B cell (primary cell): ENCODE measurements at places on chromosomes 1 and 21. TPM values are rescaled to one million over a fixed set of nuclear protein-coding genes. Genes with fewer than 3 reads are reported as not detected.

KRTAP10-11 gene
- not detected in 2 replicates for total RNA-seq

CAMSAP2 gene
- total RNA-seq = 1.4 and 2.1 TPM in 2 replicates

LRRC71 gene
- total RNA-seq = not detected in 2 replicates

SELENBP1 gene
- total RNA-seq = 0.22 and 0.37 TPM in 2 replicates

FCGR1A gene
- total RNA-seq = not detected in 2 replicates

ASAP3 gene
- total RNA-seq = 10.4 and 11.0 TPM in 2 replicates

LRP8 gene
- total RNA-seq = 9.4 and 9.7 TPM in 2 replicates

BOLA1 gene
- 15.9 and 16.7 TPM in 2 replicates for total RNA-seq

GPX7 gene
- 21.4 and 23.9 TPM in 2 replicates for total RNA-seq

IFNLR1 gene
- total RNA-seq = 38.0 and 39.7 TPM in 2 replicates

DESI2 gene
- 25.2 and 25.9 TPM in 2 replicates for total RNA-seq

MLLT11 gene
- 1.1 and 1.5 TPM in 2 replicates for total RNA-seq

S100A16 gene
- not detected in 2 replicates for total RNA-seq

LIPI gene
- total RNA-seq = not detected in 2 replicates

RAB3B gene
- 0.02 TPM in 2 replicates for total RNA-seq

EIF3I gene
- total RNA-seq = 87.0 and 91.0 TPM in 2 replicates

ZNF697 gene
- not detected in 2 replicates for total RNA-seq

LGR6 gene
- total RNA-seq = not detected in 2 replicates

LRRN2 gene
- not detected in 2 replicates for total RNA-seq

GSTM1 gene
- total RNA-seq = 28.8 and 30.5 TPM in 2 replicates

C21orf58 gene
- 9.3 and 9.5 TPM in 2 replicates for total RNA-seq

LCE1F gene
- total RNA-seq = not detected in 2 replicates

C1orf146 gene
- total RNA-seq = not detected in 2 replicates

NVL gene
- 45.5 and 47.8 TPM in 2 replicates for total RNA-seq

DNM3 gene
- total RNA-seq = 1.3 and 1.5 TPM in 2 replicates

RGL1 gene
- total RNA-seq = 0.83 and 1.1 TPM in 2 replicates

NRAS gene
- 35.0 and 35.3 TPM in 2 replicates for total RNA-seq

MTARC2 gene
- 17.2 and 22.6 TPM in 2 replicates for total RNA-seq

PGLYRP3 gene
- total RNA-seq = not detected in 2 replicates

ST6GALNAC3 gene
- 13.4 and 17.3 TPM in 2 replicates for total RNA-seq

ERICH3 gene
- 0.27 and 0.46 TPM in 2 replicates for total RNA-seq

UBE4B gene
- total RNA-seq = 57.5 and 59.0 TPM in 2 replicates

LPAR3 gene
- total RNA-seq = 0.36 TPM in 1 of 2 replicates, not detected in the other

ACADM gene
- total RNA-seq = 53.3 and 57.4 TPM in 2 replicates

GPR157 gene
- total RNA-seq = 19.9 and 21.2 TPM in 2 replicates

CCDC27 gene
- not detected in 2 replicates for total RNA-seq

SMCP gene
- not detected in 2 replicates for total RNA-seq

POGZ gene
- 188 and 194 TPM in 2 replicates for total RNA-seq

PIGM gene
- 6.0 and 7.4 TPM in 2 replicates for total RNA-seq

COL8A2 gene
- total RNA-seq = 0.17 TPM in 2 replicates

DEPDC1 gene
- total RNA-seq = 0.07 TPM in 1 of 2 replicates, not detected in the other

PTGFR gene
- total RNA-seq = not detected in 2 replicates

RIMS3 gene
- total RNA-seq = 5.4 and 5.9 TPM in 2 replicates

AURKAIP1 gene
- 61.7 and 67.0 TPM in 2 replicates for total RNA-seq

RASAL2 gene
- total RNA-seq = 0.02 and 0.12 TPM in 2 replicates

RPS6KA1 gene
- 99.9 and 109 TPM in 2 replicates for total RNA-seq

CRP gene
- not detected in 2 replicates for total RNA-seq
